ENCODE measurements at places on chromosomes 5 and 9.

DNA sequence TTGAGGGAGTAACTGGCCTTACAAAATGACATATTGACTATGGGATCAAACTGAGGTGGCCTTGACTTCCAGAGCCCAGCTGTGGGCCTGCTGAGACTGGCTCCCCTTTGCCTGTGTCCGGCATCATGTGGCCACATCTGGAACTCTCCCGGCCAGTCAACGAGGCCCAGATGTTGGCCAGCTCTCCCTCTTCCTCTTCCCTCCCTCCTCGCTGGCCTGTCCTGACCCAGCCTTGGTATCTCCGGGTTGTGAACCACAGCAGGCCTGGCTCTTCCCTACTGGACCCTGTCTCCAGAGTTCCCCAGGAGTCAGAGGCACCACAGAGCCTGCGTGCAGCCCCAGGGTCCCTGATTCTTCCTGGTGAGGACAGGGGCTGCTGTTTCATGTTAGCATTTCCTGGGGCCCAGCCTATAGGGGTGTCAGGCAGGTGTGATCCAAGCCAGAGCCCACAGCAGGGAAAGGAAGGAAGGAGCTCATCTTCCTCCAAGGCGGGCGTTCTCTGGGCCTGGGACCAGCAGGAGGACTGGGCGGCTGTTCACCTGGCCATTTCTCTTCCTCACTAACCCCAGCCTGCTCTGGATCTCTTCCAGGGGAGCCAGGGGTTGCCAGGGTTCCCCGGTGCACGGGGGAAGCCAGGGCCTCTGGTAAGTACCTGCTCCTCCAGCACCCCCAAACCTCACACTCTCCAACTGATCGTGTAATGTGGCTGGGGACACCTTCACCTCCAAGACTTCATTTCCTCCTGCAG, 81.2 kb downstream of the COL27A1 start:
- DNase-seq = no peak

- no peak for DNase-seq
Observed at GRCh38 chr5:54295651-54296276, 14.6 kb downstream of the ARL15 start.

- DNase-seq = no peak
Observed at GRCh38 chr5:97544678-97545077, 361.6 kb upstream of the RIOK2 start.

GRCh38 chr9:70054521-70054920, 10.9 kb downstream of the MAMDC2 start:
- DNase-seq = no peak

DNA sequence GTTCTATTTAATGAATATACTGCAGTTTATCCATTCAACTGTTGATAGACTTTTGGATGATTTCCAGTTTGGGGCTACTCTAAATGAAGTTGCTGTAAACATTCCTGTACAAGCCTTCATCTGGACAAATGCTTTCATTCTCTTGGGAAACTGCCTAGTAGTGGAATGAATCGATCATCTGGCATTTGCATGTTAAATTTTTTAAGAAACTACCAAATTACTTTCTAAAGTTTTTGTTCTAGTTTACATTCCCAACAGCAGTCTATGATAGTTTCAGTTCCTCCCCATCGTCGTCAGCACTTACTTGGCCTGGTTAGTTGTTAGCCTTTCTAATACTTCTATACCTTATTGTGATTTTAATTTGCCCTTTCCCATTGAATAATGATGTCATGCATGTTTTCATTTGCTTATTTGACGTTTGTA, 306.3 kb downstream of the FER start:
- DNase-seq = no peak

GRCh38 chr5:41503310-41503709, 7.1 kb downstream of the PLCXD3 start:
- DNase-seq = no peak

DNA sequence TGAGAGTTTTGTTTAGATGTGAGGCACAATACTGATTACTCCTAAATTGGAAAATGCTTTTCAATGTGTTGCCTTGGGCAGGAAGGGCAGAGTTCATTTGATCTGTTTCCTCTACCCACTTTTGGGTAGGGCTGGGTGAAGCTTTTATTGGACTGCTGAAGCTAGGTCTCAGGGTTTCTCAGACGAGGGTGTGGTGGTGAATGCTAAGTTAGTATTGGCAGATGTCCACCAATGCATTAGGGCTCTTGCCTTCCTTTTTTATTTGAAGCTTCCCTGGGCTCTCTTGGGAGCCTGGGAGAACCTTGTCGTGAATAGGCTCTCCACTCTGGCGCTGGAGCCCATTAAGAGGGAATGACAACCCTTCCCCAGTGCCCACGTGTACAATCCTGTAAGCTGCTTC, 23.1 kb downstream of the SPTAN1 start:
- no peak for DNase-seq

DNA sequence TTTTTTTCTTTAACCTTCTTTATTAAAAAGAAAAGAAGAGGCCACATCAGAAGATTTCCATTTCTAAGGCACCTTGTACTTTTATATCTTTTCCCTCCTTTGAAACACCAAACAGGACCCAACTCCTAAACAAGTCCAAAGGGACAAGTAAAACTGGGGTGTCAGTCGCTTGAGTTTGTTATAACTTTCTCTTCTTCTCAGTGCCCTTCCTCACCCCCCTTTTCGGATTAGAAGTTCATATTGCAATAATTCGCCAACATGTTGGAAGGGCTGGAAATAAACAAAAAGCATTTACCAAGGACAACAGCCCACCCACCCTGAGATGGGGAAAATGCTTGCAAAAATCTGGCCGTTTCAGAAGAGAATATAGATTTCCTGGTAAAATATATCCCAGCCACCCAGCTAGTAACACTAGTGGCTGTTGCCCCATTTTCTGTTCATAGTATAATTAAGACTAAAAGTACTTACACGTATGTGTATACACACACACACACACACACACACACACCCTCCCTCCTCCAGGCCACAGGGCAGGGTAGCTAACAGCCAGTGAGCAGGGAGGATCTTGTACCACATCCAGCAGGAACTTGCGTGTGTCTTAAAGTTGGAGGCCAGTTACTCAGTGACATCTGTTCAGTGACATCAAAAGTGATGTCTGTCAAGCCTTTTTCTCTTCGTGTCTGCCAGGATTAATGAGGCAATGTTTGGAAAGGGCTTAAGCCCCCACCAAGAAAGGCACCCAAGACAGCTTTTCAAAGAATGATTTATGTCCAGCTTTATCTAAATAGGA, 149.1 kb upstream of the KLF4 start:
- peak; percentile 72 for DNase-seq
